HepG2 (cell line): ENCODE measurements at places on chromosomes 13 and 19.

GRCh38 chr13:106599875-106600797 lies 32.2 kb upstream of the ARGLU1 start:
- no peak for DNase-seq

- DNase-seq: no peak
Measured at GRCh38 chr19:39236527-39236926, 8.3 kb downstream of the IFNL3 start.

- no peak for DNase-seq
Measured at GRCh38 chr19:14127176-14127575, 9.2 kb downstream of the ASF1B start.

DNA sequence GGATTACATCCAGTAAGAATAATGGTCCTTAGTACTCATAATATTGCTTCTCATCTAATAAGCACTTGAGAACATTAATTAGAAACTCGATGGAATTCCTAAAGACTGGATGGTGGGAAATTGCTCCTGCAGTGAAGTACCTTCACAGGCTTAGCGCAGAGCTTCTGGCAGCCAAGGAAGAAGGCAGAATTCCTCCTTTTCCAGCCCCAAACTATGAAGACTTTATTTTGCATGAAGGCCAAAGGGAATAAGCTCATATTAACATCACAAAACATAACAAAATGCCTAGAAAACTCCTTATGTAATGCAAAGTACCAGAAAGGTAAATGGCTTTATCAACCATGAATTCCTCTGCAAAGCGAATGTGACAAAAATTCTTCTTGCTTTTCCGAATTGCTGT lies 336.1 kb downstream of the DNAJC15 start:
- DNase-seq: no peak

DNA sequence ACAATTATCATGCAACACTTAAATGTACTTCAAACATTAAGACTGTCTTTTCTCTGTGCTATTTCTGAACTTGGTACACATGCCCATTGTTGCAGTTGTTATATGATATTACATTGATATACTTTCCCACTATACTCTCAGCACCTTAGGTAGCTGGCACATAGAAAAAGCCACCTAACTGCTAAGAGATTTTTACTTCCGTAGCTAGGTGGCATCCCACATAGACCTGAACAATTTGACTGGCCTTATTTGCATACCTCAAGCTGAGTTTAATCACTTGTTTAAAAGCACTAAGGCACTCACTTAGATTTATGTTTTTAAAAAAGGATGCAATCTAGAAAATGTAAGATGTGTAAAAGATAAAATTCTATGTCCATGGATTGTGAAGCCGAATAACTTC lies 194.2 kb downstream of the POU4F1 start:
- no peak for DNase-seq

DNA sequence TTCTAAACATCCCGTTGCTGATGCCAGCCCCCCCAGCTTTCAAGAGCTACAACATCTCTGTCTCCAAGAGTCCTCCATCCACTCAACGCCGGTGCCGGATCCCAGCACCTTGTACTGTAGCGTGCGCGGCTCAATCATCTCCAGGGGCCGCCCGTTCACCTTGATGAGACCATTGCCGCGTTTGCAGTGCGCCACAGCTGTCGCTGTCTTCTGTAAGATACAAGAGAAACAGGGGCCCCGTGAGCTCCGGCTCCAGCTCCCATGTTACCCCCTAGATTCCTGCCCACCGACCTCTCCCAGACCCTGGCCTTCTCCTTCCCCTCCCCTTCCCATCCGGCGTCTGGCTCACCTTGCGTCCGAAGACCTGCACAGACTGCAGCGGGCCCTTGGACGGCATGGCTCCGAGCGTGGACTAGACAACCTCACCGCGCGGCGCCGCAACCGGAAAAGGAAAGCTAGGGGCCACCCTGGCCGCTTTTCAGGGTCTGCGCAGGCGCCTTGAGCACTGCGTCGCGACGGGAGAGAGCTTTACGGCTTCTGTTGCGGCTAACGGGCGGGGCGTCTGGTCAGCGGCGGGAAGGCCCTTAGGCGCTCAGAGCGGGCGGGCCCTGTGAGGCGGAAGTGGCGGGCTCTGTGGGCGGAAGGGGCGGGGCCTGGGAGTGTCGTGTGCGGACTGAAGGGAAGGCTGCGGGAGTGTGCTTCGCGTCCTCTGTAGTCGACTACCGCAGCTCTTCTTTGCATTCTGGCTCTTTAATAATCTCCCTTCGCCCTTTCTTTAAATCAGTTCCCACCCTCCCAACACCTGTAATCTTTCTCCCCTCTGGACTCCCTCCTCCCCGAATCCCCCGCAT lies at the start of gene RPS16:
Gene RPS16 (minus strand): TSS at position 451 of the 851 bp plus-strand sequence. CDS start 54 bp downstream, at position 397.
- DNase-seq: peak; percentile 94

DNA sequence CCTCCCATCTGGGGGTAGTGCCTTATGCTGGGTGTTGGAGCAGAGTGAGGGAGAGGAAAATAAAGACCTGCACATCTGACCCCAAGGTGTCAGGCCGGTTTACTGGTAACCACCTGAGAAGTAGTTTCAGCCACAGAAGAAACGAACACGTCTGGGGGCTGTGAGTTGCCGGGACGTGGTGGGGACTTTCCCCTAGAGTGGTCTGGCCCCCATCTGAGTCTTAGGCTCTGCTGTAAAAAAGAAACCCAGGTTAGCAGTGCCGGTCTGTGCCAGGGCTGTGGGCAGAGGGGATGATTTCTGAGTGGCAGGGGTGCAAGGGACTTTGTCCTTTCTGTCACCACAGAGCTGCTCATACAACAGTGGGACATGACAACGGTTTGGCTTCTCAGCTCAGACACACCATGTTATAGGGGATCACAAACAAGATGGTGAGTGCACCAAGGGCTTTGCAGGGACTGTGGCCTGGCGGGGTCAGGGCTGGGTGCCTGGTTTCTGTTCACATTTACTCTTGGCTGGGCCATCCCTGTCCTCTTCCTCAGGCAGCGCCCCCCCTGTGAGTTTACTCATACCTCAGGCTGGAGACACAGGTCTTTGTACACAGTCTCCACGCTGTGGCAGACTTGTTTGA lies 9.0 kb downstream of the GCDH start:
- DNase-seq: no peak

- DNase-seq: peak; percentile 4
Measured at GRCh38 chr13:30618186-30618929, 638 bp downstream of the USPL1 start.

- no peak for DNase-seq
Measured at GRCh38 chr13:32426191-32426989, 1.5 kb downstream of the N4BP2L1 start.

DNA sequence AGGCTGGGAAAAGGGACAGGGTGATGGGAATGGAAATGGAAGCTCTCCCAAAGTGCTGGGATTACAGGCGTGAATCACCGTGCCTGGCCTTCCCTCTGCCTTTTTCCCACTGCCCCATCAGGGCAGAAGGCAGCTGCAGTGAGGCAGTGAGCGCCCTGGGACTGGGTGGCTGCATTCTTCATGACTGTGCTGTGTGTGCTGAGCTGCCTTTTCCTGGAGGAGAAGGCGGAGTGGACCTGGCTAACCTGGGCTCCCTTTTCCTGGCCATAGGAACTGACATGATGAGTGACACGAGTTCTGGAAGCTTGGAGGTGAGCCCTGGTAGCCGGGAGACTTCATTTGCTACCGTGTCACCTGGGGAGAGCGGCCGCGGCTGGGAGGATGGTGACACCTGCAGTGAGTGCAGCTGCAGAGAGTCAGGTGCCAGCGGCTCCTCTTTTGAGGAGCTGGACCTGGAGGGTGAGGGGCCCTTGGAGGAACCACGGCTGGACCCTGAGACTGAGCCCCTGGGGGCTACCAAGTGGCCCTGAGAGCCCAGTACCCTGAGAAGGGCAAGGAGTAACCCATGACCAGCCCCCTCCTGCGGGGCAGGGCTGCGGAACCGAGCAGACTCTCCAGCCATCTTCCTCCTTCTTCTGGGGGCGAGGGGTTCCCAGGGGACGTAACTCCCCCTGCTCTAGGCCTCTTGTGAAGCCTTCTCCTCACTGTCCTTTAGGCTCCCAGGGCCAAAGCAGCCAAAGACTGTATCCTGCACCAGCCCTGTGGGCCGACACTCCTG lies 26.3 kb upstream of the ZNF492 start:
- no peak for DNase-seq

DNA sequence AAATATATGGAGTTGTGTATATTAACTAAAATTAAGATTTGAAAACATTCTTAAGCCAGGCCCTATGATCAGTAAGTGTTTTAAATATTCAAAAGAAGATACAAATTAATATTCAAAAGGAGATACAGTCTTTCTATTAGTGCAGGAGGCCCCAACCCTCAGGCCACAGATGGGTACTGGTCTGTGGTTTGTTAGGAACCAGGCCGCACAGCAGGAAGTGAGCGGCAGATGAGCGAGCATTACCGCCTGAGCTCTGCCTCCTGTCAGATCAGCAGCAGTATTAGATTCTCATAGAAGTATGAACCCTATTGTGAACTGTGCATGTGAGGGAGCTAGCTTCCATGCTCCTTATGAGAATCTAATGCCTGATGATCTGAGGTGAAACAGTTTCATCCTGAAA lies 232.9 kb downstream of the FOXO1 start:
- no peak for DNase-seq

GRCh38 chr19:42284066-42284501 lies 15.0 kb downstream of the CIC start:
- no peak for DNase-seq

GRCh38 chr19:40503320-40503695 lies 36.5 kb downstream of the SPTBN4 start:
- no peak for DNase-seq

GRCh38 chr13:95676105-95676761 lies 706 bp upstream of the DNAJC3 start:
- peak; percentile 50 for DNase-seq

DNA sequence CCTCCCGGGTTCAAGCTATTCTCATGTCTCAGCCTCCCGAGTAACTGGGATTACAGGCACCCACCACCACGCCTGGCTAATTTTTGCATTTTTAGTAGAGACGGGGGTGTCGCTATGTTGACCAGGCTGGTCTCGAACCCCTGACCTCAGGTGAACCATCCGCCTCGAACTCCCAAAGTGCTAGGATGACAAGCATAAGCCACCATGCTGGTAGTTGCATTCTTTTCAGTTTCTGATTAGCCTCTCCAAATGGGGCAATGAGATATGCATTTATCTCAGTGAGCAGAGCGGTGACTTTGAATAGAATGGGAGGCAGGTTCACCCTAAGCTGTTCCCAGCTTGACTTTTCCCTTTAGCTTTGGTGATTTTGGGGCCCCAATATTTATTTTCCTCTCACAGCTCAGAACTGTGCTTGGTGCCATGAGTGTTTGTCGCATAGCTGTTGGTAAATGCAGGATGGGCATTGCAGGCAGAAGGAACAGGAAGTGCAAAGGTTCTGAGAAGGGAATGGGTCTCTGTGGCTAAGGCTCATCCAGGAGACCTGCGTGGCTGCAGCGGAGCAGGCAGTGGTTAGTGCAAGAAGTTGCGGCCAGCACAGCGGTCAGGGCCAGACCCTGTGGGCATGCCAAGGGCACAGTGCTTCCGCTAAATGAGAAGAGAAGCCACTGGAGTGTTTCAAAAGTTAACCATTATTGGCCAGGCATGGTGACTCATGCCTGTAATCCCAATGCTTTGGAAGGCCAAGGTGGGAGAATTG lies 20.7 kb downstream of the LYPD3 start:
- no peak for DNase-seq

GRCh38 chr13:38905861-38906260 lies 84.8 kb downstream of the STOML3 start:
- no peak for DNase-seq

DNA sequence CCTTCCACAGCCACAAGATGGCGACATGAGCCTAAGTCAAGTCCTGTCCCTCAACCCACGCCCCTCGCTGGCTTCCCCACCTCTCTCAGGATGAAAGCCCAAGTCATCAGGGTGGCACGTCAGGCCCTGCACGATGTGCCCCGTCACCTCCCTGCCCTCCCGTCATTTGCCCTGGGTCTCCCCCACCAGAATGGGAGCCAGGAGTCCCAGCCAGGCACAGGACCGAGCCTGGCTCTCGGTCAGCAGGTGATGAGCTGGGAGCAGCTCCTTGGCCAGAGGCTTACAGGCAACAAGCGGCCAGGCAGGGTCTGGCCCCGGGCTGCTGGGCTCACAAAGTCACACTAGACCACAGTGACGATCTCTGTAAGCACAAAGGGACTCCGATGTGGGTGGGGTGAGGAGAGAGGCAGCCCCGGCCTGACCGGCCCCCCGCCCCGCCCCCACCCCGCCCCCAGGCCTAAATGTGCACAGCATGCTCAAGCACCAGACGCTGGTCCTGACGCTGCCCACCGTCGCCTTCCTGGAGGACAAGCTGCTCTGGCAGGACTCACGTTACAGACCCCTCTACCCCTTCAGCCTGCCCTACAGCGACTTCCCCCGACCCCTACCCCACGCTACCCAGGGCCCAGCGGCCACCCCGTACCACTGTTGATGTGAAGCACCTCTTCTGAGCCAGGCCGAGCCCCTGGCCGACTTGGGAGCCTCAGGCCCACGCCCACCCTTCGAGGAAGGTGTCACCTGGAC lies 7.3 kb downstream of the MRPL4 start:
- peak; percentile 88 for DNase-seq

GRCh38 chr19:2811221-2811722 lies 8.4 kb upstream of the ZNF554 start:
- peak; percentile 81 for DNase-seq

DNA sequence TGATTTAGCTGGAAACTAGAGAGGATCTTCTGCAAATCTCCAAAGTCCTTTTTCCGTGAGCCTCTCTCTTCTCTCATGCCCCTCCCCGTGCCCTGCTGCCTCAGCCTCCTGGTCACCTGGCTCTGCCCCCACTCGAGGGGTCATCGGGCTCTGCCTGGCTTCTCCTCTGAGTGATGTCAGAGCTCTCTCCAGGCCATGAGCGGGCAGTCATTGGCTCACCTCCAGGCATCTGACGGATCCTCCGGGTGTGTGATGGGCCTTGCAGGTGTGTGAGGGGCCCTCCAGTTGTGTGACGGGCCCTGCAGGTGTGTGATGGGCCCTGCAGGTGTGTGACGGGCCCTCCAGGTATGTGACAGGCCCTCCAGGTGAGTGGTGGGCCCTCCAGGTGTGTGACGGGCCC lies 10.3 kb upstream of the GAS6 start:
- DNase-seq: no peak

DNA sequence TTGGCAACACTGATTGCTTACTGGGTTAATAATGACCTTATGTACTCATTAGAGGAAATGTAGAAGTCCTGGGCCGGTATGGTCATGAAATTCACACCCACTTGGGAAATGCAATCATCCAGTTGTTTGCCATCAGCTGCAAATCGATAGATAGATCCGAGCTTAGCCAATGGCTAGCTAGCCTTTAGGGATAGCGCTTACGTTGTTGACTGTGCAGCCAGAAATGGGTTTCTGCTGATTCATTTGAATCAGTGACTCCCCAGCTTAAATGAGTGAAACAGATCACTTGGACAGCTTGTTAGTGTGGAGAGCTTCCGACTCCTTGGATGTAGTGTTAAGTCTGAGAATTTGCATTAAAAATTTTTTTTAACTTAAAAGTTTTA lies 11.8 kb downstream of the IL17D start:
- no peak for DNase-seq

- no peak for DNase-seq
Measured at GRCh38 chr19:5575590-5575989, 7.8 kb upstream of the TINCR start.

DNA sequence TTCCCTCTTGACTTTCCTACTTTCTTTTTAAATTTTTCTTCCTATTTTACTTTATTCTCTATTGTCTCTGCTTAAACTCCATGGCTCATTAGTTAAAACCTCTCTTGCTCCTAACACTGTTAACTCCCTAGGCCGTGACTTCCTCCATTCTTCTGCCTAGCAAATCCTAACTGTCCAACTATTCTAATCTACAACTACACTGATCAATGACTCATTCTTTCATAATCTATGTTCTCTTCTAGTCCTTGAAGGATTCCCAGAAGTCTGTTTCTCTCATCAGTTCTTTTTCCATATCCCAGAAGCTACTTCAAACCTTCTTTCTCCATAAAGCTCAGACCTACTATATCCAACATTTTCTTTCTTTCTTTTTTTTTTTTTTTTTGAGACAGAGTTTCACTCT lies 66.9 kb downstream of the MICU2 start:
- DNase-seq: no peak
